ENCODE measurements at places on chromosomes 1 and 21. TPM values are rescaled to one million over a fixed set of nuclear protein-coding genes. Genes with fewer than 3 reads are reported as not detected.

The ANGPTL3 gene
- not detected for total RNA-seq

The CLEC20A gene
- not detected for total RNA-seq

The UQCRHL gene
- total RNA-seq = 0.81 TPM

The GJB4 gene
- not detected for total RNA-seq

The ARID1A gene
- 104 TPM for total RNA-seq

The MRPS14 gene
- 7.3 TPM for total RNA-seq

The HES3 gene
- total RNA-seq = not detected

The FAM43B gene
- total RNA-seq = not detected

The ADORA3 gene
- total RNA-seq = not detected

The KRTAP12-2 gene
- not detected for total RNA-seq

The RGS13 gene
- 0.60 TPM for total RNA-seq

The XPR1 gene
- 12.3 TPM for total RNA-seq

The RPE65 gene
- total RNA-seq = not detected

The PTCH2 gene
- 1.7 TPM for total RNA-seq

The TRIM67 gene
- not detected for total RNA-seq

The SLC44A5 gene
- 0.17 TPM for total RNA-seq

The CBS gene
- total RNA-seq = not detected

The SYCP1 gene
- not detected for total RNA-seq

The CELA3A gene
- total RNA-seq = not detected

The SLC5A9 gene
- total RNA-seq = not detected

The NVL gene
- total RNA-seq = 16.6 TPM

The HTR6 gene
- 0.87 TPM for total RNA-seq

The LCE2A gene
- total RNA-seq = not detected

The SPOCD1 gene
- total RNA-seq = not detected

The CD1B gene
- total RNA-seq = not detected

The LRRC53 gene
- not detected for total RNA-seq

The OR2T33 gene
- total RNA-seq = not detected

The AGTRAP gene
- total RNA-seq = 10.9 TPM

All from CD8-positive, alpha-beta T cell (primary cell).